ENCODE measurements at places on chromosomes 11 and 22.

GRCh38 chr11:127859941-127860354 lies 727.4 kb downstream of the ETS1 start:
- H3K27ac ChIP-seq: no peak overlapping the region
- H3K36me3 ChIP-seq: no peaks in the 10 kb centered on the region
- no peak for DNase-seq

- DNase-seq: no peak
- H3K4me1 ChIP-seq: peaks cover 37% of the 10 kb centered on the region
- peaks cover 32% of the 10 kb centered on the region for H3K36me3 ChIP-seq
- H3K4me3 ChIP-seq: no peak overlapping the region
Observed at GRCh38 chr11:47244448-47245350, 3.9 kb downstream of the ACP2 start.

GRCh38 chr11:41392596-41392995 lies 66.9 kb downstream of the LRRC4C start:
- H3K4me1 ChIP-seq: no peaks in the 10 kb centered on the region
- H3K27ac ChIP-seq: no peak overlapping the region
- no peaks in the 10 kb centered on the region for H3K36me3 ChIP-seq

DNA sequence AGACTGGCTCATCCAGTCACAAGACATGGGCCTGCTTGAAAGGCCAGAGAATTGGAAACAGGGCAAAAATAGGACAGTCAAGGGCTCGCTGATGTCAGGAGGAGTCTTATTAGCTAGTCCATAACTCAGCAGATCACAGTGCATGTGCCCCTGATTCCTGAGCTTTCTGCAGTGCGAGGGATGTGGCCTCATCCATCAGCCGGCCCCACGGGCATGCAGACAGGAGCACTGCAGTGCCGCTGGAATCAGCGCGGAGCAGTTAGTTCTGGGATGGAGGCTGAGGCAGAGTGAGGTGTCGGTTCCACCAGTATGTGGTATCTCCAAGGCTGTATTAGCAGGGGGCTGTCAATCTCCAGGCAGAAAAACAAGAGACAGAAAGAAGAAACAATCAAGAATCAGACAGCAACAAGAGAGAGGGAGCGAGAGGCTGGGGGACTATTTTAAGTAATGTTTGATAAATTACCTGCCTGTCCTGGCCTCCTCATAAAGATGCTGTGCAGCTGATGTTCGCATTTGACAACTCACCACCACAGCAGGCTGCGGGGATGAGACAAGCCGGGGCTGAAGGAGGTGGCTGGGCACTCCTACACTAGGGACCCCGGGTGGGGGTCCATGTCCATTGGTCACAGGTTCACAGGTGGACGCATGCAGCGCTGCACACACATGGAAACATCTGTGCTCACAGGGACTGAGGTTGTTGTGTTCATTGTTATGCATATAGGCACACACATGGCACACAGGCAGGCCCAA lies 167.2 kb downstream of the TRIM29 start:
- DNase-seq: no peak
- no peak overlapping the region for H3K4me3 ChIP-seq
- no peaks in the 10 kb centered on the region for H3K36me3 ChIP-seq
- no peaks in the 10 kb centered on the region for H3K4me1 ChIP-seq
- no peaks in the 10 kb centered on the region for H3K27me3 ChIP-seq

DNA sequence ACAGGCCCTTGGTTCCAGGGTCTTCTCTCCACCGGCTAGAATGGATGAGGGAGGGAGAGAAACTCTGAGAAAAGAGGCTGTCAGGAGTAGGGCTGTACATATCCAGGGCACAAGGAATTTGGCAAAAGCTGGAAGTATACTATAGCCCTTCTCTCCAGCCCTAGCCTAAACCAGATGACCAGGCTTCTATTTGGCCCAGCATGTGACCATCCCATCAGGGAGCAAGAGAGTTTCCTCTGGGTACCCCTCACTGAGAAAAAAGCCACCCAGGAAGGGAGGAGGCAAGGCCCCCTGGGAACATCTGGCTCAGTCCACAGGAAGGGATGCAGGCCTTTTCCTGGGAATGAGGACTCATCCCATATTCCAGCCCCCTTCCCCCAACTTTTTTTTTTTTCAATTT lies 8.3 kb downstream of the CD44 start:
- H3K4me1 ChIP-seq: peaks cover 97% of the 10 kb centered on the region
- H3K27me3 ChIP-seq: no peaks in the 10 kb centered on the region
- DNase-seq: no peak
- H3K27ac ChIP-seq: peak overlapping the region; percentile 93

DNA sequence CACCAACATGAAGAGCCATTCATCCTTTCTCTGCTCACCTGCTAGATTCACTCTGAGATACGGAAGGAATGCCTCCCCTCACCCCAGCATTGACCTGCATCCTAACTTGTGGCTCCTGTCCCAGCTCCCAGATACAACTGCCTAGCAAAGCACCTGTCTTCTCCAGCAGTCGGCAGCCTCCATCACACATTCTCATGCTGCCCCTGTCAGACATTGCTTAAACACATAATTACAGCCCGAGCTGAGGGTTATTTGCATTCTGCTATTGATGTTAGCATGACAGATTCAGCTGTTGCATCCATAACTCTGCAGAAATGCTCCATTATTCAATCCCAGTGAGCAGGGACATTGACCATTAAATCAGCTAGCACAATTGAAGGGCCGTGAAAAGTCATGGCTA lies 184.4 kb upstream of the NARS2 start:
- H3K4me3 ChIP-seq: no peak overlapping the region
- no peak for DNase-seq
- H3K36me3 ChIP-seq: no peaks in the 10 kb centered on the region

DNA sequence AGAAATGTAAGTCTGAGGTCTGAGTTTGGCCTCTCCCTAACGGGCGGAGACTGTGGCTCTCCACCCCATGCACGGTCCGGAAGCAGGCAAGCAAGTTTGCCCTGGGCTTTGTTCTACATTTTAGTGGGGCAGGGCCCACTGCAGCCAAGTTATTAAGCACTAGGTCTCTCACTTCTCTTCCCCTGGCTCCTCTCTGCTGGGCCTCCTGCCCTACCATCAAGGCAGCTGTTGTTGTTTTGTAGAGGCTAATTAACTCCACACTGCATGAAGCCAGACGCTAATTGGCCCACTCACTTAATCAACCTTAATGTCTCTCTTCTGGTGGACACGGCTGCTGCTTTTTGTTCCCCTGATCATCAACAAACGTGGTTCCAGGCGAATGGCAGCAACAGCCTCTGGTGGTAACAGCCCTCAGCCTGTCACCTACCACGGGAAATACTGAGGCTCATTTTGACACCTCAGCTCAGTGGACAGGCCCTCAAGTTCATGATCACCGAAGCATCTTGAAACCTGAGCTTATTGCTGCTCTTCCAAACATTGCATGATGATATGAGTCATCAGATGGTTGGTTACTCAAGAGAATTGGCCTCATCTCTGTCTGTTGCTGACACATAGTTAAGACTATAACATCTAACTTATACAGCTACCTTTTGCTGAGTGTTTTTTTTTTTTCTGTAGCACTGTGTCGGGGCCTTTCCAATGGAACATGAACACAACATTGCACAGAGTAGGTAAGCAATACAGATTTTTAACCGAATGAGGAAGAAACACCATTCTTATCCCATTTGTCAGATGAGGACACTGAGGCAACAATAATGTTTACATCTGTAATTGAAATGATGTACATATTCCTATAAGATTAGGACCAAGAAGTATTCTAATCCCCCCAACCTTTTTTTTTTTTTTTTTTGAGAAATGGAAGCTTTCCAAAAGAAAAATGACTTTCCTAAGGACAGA lies 20.8 kb upstream of the LMO2 start:
- H3K4me1 ChIP-seq: no peaks in the 10 kb centered on the region
- no peak for DNase-seq
- no peak overlapping the region for H3K27ac ChIP-seq
- peaks cover 10% of the 10 kb centered on the region for H3K27me3 ChIP-seq

DNA sequence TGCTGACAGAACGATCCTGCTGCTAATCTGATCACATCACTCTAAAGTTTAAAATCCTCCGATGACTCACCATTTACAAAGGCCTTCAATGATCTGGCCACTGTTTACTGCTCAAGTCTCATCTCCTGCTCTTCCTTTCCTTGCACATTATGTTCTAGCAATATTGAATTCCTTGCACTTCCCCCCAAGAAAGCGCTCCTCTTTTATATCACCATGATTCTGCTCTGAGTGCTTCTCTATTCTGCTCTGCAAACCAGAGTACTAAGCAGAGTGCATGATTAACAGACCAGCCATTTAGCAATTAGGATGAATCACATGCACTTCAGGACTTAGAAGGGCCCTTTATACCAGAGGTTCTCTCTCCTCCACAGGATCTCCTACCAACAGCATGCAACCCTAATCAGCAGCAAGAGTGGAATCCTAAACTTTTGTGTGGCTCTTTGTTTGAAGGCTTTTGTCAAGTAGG lies 1122.8 kb upstream of the CCDC90B start:
- H3K27me3 ChIP-seq: no peaks in the 10 kb centered on the region
- H3K4me3 ChIP-seq: no peak overlapping the region
- H3K27ac ChIP-seq: no peak overlapping the region

GRCh38 chr11:17978553-17979287 lies 34.1 kb downstream of the SERGEF start:
- no peaks in the 10 kb centered on the region for H3K27me3 ChIP-seq
- no peak overlapping the region for H3K27ac ChIP-seq
- no peaks in the 10 kb centered on the region for H3K4me1 ChIP-seq
- DNase-seq: no peak
- H3K36me3 ChIP-seq: peaks cover 16% of the 10 kb centered on the region

- no peaks in the 10 kb centered on the region for H3K4me1 ChIP-seq
- no peaks in the 10 kb centered on the region for H3K27me3 ChIP-seq
- H3K36me3 ChIP-seq: no peaks in the 10 kb centered on the region
- no peak for DNase-seq
Observed at GRCh38 chr11:16099343-16099900, 256.9 kb downstream of the SOX6 start.

DNA sequence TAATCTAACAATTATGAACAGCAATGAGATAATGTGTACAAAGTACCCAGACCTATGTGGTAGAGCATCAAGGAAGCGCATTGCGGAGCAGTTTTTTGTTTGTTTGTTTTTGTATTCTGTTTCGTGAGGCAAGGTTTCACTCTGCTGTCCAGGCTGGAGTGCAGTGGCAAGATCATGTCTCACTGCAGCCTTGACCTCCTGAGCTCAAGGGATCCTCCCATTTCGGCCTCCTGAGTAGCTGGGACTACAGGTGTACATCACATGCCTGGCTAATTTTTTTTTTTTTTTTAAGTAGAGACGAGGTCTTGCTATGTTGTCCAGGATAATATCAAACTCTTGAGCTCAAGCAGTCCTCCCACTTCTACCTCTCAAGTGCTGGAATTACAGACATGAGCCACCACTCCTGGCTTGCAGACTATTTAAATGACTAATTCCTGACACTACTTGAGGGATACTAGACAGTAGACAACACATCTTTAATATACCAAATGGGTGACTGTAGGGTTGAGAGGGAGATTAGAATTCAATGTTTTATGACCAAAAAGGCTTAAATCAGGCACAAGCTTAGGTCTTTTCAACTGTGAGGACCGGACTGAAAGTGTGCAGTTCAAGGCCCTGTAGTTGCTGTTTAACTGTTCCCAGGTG lies 12.7 kb downstream of the OR51B4 start:
- H3K36me3 ChIP-seq: no peaks in the 10 kb centered on the region
- H3K27ac ChIP-seq: no peak overlapping the region
- H3K4me1 ChIP-seq: no peaks in the 10 kb centered on the region
- no peak for DNase-seq
- no peaks in the 10 kb centered on the region for H3K27me3 ChIP-seq

DNA sequence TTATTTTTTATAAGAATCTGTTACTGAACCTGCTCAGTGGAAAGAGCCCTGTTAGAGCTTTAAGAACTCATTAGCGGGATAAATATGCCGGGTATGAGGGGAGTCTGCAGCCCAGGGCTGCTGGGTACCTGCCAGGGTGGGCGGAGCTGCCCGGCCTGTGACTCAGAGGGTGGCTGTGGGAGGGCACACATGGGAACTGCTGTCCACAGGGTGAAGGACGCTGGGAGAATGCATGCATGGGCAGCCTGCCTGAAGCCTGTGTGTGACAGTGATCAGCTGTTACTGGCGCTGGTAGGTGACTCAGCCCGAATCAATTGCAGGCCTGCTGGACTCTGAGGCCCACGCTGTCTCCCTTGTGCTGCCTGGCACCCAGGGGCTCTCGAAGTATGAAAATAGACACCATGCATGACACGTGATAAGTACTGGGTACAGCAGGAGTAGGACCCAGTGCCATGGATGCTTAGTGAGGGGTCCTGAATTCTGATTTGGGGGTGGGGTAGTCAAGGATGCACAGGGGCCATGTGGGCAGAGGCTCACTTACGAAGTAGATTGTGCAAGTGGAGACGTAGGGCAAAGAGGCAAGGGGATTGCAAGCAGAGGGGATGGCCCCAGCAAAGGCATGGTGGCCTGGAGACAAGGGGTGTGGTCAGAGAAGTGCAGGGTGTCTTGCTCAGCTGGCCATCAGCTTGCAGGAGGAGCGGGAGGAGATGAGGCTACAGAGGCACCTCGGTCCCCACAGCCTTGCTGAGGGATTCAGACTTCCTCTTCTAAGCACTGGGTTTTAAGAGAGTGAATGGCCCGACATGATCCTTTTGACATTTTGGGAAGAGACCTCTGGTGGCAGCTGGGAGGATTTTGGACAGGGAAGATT lies 36.5 kb downstream of the GRIK4 start:
- no peaks in the 10 kb centered on the region for H3K4me1 ChIP-seq
- no peak overlapping the region for H3K4me3 ChIP-seq
- no peaks in the 10 kb centered on the region for H3K36me3 ChIP-seq
- H3K27me3 ChIP-seq: peaks cover 4% of the 10 kb centered on the region

DNA sequence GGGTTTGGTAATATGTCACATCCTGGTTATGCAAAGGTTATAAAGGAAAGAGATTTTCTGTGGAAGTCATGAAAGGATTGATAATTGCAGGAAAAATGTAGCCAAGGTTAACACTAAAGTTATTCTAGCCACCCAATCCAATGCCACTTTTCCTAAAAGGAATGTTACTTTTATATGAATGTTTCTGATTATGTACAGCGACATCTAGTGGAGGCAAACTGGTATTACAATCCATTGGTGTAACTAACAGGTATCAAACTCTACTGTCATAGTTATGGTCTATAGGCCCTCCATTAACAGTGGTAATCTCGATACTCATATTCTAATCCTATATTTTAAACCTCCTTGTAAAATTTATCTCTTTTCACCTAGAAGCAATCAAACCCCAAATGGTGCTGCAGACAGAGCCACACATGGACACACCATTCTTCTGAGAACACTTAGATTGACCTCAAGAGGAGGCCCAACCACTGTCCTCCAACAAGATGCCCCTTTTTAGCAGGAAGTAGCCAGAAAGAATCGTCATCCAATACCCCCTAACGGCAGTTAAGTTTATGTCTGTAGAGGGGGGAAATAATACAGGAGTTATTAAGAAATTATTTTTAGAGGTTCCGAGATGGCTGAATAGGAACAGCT lies 74.9 kb upstream of the RAG2 start:
- no peak for DNase-seq
- no peak overlapping the region for H3K27ac ChIP-seq
- peaks cover 3% of the 10 kb centered on the region for H3K27me3 ChIP-seq
- no peaks in the 10 kb centered on the region for H3K4me1 ChIP-seq
- H3K36me3 ChIP-seq: no peaks in the 10 kb centered on the region
- H3K4me3 ChIP-seq: no peak overlapping the region
